ENCODE measurements at places on chromosomes 1 and 21.

- no peak for DNase-seq
Measured at GRCh38 chr1:172357753-172358385, 62.6 kb upstream of the C1orf105 start.

DNA sequence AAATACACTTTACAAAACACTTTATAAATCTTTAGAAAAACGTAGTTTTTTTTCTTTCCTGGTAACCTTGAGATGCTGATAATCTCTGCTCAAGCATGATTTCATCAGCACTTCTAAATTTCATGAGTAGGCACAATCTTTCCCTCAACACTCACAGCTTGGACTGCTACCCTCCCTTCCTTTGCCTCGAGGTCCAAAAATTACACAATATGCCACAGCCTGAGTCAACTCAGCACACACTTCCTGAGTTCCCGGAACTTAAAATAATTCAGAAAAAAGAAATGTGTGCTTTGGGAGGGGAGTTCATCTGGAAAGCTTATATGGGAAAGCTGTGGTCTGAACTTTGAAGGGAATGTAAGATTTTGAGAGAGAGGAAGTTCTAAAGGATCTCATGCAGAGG lies 5.9 kb downstream of the CLCA2 start:
- DNase-seq: no peak

DNA sequence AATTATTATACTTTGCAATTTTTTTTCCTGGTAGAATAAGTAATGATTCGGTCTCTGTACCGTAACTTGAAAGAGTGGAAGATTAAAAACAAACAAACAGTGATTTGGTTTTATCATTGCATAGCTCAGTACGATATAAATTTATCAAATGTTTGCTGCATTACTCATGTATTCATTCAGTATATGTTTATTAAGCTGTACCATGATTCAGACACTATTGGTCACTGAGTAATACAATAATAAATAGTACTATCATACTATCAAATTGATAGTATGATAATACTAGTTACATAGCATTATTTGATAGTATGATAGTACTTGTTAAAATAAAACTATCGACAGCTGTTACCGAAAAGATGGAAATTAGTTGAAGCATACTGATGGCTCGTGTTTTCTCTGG lies 12.1 kb downstream of the CENPF start:
- DNase-seq: no peak

DNA sequence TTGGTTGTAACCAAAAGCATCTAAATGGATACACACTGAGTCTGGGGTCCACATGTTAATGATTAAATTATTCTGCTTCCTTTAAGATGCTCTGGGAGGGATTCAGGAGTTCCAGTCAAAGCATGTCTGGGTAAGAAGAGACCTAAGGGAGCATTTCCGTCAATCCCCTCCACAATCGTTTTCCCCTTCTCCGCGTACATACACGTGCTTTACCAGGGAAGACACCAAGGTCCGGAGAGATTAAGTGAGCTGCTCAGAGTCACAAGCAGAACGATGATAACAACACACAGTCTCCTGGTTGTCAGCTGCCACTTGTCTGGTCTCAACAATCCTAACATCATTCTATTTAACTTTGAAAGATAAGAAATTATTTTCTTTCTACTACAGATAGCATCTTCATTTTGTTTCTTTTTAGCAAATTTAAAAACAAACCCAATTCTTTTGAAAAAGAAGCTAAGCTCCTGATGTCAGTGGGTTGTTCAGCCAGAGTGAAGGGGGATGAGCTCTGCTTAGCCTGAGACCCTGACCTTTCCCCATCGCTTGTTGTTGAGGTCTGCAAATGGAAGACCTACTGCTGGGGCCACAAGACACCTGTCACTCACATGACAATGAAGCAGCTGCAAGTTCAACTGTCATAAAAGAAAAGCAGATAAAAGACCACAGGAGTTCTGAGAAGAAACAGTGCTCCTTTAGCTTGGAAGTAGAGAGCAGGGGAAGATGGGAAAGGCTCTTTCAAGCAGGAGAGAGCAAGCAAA lies 4.5 kb downstream of the PAFAH2 start:
- DNase-seq: no peak

- DNase-seq: no peak
Measured at GRCh38 chr1:156502894-156503697, 2.5 kb upstream of the MEF2D start.

DNA sequence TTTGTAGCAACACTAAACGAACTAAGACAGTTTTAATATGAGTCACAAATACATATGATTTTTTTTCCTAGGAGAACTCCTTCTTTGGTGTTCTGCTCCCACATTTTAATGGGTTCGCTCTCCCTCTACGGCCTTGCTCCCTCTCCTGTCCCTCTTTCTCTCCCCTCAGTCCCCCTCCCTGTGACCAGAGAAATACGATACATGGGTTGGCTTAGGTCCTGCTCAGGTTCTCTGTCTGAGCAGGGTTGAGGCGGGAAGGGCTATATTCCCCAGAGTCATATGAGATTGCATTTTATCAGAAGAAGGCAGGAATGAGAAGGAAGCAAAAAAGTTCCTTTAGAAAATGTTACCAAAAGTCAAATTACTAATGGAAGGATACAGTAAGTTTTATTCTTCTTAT lies 44.6 kb downstream of the UBE2U start:
- no peak for DNase-seq

- DNase-seq: no peak
Measured at GRCh38 chr1:34642679-34643078, 112.2 kb upstream of the GJB5 start.

- DNase-seq: no peak
Measured at GRCh38 chr1:212774584-212774983, 17.0 kb downstream of the NSL1 start.

DNA sequence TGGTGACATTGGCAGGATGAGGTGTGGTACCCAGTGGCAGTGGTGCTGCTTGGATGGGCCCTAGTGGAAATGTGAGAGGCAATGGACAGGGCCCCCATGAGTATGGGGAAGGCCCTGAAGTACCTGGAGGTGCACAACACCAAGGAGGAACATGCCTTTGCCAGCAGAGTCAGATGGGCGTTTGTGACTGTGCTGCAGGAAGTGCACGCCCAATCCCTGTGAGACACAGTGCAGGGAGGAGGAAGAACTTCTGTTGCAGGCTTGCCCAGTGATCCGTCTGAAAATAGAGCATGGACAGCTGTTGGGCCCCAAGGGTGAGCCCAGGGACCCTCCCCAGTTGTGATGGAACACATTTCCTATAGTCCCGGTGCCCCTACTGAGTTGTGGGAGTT lies 42.7 kb downstream of the GJA5 start:
- no peak for DNase-seq

DNA sequence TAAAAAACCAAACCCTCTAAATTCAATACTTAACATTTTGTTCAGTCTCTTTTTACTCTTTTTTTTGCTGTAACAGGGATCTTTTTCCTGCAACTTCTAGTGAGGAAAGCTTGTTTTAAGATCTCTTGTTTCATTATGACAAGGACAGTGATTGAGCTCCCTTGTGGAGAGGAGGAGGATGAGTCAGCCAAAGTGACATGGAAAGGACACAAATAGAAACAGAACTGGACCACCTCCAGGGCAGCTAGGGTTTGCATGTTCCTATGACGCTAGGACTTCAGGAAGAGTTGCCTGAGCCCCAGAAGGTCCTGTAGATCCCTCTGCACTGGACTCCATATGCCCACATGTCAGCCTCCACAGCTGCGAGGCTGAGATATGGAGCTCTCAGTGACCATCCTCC lies 212.6 kb upstream of the FAM78B start:
- DNase-seq: no peak

- DNase-seq: no peak
Measured at GRCh38 chr1:205938682-205939081, 4.6 kb downstream of the SLC26A9 start.

GRCh38 chr1:25664357-25665199 lies 48.0 kb downstream of the MAN1C1 start:
- no peak for DNase-seq

GRCh38 chr1:24055681-24056080 lies 56.3 kb downstream of the MYOM3 start:
- no peak for DNase-seq

All from stimulated activated CD4-positive, alpha-beta T cell treated with anti-CD3 and anti-CD28 coated beads, Interleukin-4, amount 100 ng/mL, for 1 hour (primary cell).